ENCODE measurements at places on chromosomes 5 and 9. TPM values are rescaled to one million over a fixed set of nuclear protein-coding genes. Genes with fewer than 3 reads are reported as not detected.

DNA sequence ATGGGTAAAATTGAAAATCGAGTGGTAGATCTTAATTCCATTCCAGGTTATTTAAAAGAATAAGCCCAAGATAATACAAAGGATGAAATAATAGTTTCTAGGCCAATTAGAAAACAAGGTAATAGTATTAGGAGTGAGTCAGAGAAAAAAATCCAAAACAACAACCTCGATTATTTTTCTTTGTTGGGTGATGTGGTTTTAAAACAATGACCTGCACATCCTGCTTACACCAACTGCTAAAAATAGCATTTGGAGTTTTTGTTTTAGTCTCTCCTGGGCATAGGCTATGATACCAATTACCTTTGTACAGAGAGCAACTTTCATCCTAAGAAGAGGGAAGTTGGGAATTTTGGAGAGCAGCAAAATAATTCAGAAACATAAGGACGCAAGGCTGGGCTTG, 101.7 kb upstream of the MYO10 start:
- DNase-seq = no peak

The HMCN2 gene
- total RNA-seq = not detected

The PCDHGA11 gene
- total RNA-seq = 17.5 TPM

The RXFP3 gene
- not detected for total RNA-seq

The SH3TC2 gene
- total RNA-seq = 2.5 TPM

GRCh38 chr9:19378647-19379046, 1.4 kb downstream of the RPS6 start:
- DNase-seq = no peak

GRCh38 chr5:71740015-71740753, 21.1 kb downstream of the CARTPT start:
- DNase-seq = no peak

DNA sequence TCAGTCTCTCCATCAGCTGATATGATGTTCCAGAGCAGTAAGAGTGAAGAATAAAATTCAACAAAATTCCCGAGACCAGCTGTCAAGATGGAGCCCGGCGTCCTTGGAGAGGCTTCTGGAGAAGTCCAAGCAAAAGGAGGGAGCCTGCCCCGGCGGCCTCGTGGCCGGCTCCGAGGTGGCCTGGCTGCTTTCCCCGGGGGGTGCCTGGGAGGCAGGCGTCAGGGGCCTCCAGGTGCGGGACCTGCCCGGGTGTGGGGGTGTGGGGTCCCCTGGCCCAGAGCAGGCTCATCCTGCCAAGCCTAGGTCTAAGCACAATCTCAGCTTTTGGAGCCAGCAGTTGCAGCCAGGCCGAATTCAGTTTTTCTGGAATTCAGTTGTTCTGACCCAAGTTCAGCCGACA, 122.6 kb upstream of the IQGAP2 start:
- DNase-seq = no peak

The GAS1 gene
- total RNA-seq = 2.3 TPM

DNA sequence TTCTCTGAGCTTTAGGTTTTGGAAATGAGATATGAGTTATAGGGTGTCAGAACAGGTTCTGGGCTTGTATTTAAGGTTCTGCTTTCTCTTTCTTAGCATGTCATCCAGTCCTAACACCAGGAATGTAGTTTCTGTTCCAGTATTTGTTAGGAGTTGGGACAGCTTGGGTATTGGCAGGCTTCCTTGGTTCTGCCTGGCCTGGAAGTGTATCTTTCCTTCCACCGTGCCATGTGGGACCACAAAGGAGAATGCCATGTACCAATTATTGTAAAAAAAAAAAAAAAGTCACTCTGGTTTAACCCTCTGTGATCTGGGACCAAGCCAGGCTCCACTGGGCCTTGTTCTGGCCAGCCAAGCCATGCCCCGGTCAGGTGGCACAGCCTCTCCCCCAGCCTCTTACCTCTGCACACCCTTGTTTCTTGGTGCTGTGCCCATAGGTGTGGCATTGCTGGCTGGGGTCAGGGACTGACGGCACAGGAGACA, 47.8 kb downstream of the ARHGAP26 start:
- no peak for DNase-seq

GRCh38 chr9:97500263-97500662, 1.2 kb upstream of the TMOD1 start:
- no peak for DNase-seq

DNA sequence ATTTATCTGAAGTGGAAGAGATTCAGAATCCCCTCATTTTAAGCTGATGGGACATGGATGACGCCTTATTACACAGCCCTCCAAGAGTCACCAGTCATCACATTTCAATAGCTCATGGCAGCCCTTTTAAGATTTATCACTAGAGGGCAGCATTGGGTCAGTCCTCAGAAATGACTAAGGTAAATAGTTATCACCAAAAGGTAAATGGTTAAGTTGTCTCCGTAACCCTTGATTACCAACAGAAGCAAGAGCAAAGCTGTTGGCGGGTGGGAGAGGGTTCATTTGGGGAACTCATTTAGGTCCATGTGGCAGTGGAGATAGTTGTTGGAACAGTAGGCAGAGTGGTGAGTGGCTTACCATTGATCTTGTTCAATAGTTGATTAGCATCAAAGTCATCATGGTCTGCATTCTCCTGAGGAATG, 12.0 kb upstream of the C9 start:
- DNase-seq = no peak

DNA sequence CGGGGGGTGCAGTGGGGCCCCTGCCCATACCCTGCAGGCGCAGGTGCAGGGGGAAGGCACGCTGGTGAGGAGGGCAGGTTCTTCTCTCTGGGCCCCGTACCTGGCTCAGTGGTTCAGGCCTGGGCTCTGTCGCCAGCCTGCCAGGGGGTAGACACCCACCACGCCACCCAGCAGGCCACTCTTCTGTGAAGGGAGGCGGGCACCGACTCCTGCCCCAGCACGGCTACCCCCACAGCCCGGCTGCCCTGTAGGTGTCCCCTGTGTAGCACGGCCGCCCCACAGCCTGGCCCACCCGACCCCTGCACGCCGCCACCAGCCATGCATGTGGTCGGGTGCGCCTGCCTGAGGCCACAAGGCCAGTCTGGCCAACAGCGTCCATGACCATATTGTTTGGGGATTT, 1.7 kb downstream of the LCN6 start:
- no peak for DNase-seq

DNA sequence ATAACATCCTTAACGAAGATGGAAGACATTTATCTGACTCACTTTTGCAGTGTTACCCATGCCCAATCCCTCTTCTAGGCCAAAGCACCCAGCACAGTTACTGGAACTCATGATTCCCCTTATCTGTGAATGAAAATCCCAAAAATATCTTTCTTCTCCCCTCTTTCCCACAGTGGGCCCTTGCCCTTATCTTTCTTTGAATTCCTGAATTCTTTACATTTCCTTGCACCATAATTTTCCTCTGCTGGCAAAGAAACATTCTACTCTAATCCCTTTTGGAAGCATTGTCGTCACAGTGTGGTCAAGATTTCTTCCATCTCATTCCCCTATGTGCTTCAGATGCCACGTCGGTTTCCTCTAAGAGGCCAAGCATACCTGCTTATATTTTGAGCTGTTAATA, 135.9 kb upstream of the LIFR start:
- DNase-seq = no peak
